Spinal cord (tissue), 10 donors: ENCODE measurements at places on chromosomes 7 and 10. TPM values are rescaled to one million over a fixed set of nuclear protein-coding genes. Genes with fewer than 3 reads are reported as not detected.

The SFTPA1 gene
- polyA plus RNA-seq = not detected

The MUC12 gene
- polyA plus RNA-seq = 1.9 TPM

The TUBAL3 gene
- polyA plus RNA-seq = not detected

GRCh38 chr10:22942437-22942836 lies 14.6 kb downstream of the ARMC3 start:
- no peak for DNase-seq

GRCh38 chr7:681551-682307 lies 44.8 kb upstream of the DNAAF5 start:
- DNase-seq = no peak

GRCh38 chr10:101614663-101615524 lies 26.8 kb downstream of the DPCD start:
- no peak for DNase-seq

The ITIH2 gene
- polyA plus RNA-seq = 23.4 TPM

- no peak for DNase-seq
These were observed 138.4 kb downstream of the SDK1 start for GRCh38 chr7:3439333-3440030.

The MMRN2 gene
- 13.5 TPM for polyA plus RNA-seq

The SKIDA1 gene
- polyA plus RNA-seq = 4.9 TPM

The FBXL13 gene
- 2.8 TPM for polyA plus RNA-seq

- DNase-seq = no peak
These were observed 28.2 kb downstream of the IL2RA start for GRCh38 chr10:6033954-6034353.

The PRPS1L1 gene
- not detected for polyA plus RNA-seq

The VCL gene
- polyA plus RNA-seq = 51.5 TPM

- no peak for DNase-seq
These were observed 10.4 kb downstream of the GPRIN2 start for GRCh38 chr10:46545861-46546590.

DNA sequence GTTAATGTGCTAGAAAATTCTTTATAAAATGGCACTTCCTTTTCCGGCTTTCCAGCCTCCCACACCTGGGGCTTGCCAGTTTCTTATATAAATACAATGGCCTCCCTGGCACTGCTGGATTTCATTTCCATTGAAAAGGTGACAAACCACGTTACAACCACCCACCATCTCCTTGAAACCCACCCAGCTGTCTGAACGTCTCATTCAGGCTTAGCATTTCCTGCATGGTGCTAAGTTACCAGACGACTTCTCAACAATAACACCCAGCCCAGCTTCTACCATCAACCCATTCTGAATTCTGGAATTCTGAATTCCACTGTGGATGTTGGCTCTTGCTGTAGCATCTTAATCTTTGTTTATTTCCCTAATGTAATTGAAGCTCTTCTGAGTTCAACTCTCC lies 499.8 kb upstream of the CELF2 start:
- no peak for DNase-seq

DNA sequence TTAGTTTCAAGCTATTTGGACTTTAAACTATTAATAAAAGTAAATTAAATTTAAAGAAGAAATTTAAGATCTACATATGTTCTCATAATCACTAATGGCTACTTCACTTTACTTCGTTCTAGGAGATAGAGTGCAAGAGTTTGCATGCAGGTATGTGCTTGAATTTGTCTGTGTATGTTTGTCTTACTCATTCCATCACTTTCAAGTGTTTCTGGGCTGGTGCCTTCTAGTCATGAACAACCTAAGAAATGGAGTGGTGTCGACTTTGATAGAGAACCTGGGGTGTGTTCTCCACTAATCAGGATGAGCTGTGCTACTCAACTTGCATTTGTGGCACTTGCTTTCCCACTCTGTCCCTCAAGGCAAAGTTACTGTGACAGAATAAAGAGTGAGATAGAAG lies 169.9 kb downstream of the KCND2 start:
- no peak for DNase-seq

GRCh38 chr10:117865945-117866344 lies 180.8 kb downstream of the RAB11FIP2 start:
- DNase-seq = no peak

DNA sequence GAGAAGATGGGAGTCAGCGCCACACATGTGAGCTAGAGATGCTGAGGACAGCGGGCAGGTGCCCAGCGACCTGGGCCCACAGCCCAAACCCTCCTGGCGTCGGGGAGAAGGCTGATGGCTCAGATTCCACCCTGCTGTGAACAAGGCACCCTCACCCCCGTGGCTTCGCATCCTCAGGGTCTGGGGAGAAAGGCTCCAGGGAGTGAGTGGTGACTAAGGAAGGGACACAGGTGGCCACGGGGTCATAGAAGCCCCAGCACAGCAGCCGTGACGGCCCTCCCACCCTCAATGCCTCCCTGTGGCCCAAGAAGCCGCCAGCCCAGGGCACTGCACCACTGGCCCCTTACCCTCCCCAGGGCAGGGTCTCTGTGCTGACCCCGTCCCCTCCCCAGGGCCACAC lies 19.6 kb downstream of the INTS1 start:
- no peak for DNase-seq

The CYTH3 gene
- polyA plus RNA-seq = 41.9 TPM

DNA sequence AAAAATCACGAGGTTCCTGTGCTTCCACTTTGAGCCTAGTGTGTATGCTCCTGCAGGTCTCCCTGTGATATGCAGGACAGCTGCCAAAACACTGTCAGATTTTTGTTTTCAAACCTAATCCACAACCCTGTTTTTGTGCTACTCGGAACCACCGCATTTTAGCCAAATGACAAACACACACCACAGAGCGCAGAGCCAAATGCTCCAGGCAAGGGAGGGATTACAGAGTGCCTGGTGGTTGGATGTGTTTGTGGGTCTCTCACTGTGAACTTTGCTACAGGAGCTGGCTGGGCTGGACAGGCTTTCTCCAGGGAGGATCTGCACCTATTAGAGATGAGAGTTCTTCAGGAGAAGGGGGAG lies 5.7 kb upstream of the RBM28 start:
- DNase-seq = peak; percentile 37

DNA sequence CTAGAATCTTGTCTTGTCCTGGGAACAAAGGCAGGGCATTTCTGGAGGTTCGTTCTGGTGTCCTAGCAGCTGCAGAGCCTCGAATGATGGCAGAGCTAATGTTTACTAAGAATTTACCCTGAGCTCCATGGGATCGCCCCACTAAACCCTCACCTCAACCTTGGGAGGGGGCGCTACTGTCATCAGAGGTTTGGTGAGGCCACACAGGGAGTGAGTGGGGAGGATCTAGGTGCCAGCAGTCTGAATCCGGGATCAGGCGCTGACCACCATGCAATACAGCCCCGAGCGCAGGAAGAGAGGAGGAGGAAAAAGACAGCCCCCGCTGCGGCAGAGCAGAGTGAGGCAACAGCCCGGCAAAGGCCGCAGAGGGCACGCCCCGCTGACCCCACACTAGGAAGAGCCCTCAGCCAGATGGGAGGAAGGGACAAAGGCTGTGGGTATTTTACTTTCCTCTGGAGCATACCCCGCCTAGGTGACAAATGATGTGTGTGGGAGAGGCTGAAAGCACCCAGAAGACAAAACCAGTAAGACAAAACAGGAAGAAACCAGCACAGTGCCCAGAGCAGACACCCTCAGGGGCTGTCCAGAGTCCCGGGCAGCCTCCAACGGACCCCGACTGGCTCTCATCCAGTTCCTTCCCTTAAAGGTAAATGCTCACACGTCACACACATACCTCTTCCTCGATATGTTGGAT lies 103.5 kb downstream of the FAM53B start:
- no peak for DNase-seq

- no peak for DNase-seq
These were observed 378.2 kb upstream of the ZMIZ1 start for GRCh38 chr10:78690354-78691111.

- no peak for DNase-seq
These were observed 196.9 kb downstream of the CCSER2 start for GRCh38 chr10:84525120-84525806.

The MCM10 gene
- polyA plus RNA-seq = 5.4 TPM

The CACNB2 gene
- polyA plus RNA-seq = 23.3 TPM

The PVRIG gene
- 13.5 TPM for polyA plus RNA-seq

DNA sequence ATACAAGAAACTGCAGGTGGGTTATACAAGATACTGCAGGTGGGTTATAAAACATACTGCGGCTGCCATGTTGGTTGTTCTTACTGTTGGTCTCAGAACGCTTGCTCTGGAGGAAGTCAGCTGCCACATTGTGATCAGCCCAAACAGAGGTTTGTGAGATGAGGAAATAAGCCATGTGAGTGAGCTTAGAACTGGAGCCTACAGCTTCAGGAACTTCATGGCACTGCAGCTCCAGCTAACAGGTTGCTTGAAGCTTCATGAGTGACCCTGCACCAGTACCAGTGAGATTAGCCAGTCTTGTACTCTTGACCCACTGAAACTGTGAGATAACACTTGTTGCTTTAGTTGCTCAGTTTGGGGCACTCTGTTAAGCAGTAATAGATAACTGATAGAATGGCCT lies 74.5 kb upstream of the PRKCQ start:
- no peak for DNase-seq

GRCh38 chr10:78457804-78458482 lies 424.3 kb downstream of the RPS24 start:
- no peak for DNase-seq

The PWWP2B gene
- polyA plus RNA-seq = 10.2 TPM

The MIOS gene
- 23.4 TPM for polyA plus RNA-seq

- DNase-seq = no peak
These were observed 61.6 kb downstream of the COBL start for GRCh38 chr7:51255036-51255435.
